Pancreas (tissue), 10 donors: ENCODE measurements at places on chromosomes 1 and 21.

GRCh38 chr21:37699024-37699775, 217.1 kb downstream of the KCNJ6 start:
- DNase-seq: no peak

GRCh38 chr1:200262326-200262965, 147.4 kb downstream of the ZNF281 start:
- no peak for DNase-seq

DNA sequence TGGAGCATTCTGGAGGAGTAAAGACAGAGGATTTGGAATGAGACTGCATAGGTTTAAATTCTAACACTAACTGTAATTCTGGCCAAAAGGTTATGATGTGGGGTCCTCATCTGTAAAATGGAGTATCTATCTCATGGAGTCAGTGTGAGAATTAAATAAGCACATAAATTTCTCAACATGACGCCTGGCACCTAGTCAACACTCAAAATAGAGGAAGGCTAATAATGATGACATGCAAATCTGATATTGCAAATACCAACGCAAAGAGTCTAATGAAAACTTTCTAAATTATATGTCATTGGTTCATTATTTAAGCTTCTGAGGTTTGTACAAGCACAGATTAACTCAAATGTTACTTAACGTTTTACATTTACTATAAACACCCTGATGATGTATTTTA, 29.6 kb downstream of the APP start:
- no peak for DNase-seq

- no peak for DNase-seq
Observed at GRCh38 chr1:233695901-233696300, 82.0 kb downstream of the KCNK1 start.

DNA sequence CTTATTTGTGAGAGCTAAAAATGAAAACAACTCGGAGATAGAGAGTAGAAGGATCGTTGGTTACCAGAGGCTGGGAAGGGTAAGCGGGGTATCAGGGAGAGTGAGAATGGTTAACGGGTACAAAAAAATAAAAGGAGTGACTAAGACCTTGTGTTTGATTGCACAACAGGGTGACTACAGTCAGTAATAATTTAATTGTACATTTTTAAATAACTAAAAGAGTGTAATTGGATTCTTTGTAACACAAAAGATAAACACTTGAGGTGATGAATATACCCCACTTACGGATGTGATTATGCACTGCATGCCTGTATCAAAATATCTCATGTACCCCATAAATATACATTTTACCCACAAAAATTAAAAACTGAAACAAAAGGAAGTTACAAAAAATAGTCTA, 29.4 kb downstream of the FOXJ3 start:
- no peak for DNase-seq

DNA sequence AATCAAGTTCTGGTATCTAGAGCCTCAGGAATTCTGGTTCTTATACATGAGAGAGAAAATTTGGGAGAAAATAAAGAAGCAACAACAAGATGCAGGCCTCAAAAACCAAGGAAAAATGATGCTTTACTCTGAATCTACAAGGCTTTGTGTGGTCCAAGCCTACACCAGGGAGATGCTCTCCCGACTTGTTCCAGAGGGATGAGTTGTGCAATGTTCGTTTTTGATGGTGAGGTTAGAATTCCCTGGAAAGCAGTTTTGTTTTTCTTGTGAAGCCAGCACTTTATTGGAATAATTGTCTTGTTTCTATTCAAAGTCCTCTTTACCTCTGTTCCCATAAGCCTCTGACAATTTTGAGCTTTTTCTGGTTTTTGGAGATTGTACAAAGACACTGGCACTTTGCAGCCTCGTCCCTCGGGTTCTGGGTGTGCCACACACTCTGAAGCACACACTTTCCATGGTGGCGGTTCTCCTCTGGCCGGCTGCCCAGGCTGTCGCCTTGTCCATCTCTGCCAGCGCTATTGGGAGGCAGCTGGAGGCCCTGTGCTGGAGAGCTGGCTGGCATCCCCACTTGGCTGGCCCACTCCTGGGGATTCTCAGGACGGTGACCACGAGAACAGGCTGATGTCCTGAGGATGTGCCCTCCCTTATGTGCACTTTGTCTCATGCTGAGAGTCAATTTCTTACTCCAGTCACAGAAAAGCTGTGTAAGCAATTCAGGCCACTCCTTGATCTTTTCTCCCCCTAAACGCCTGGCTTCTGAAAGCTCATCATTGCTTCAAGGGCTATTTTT, 70.2 kb downstream of the EDEM3 start:
- DNase-seq: peak; percentile 58

DNA sequence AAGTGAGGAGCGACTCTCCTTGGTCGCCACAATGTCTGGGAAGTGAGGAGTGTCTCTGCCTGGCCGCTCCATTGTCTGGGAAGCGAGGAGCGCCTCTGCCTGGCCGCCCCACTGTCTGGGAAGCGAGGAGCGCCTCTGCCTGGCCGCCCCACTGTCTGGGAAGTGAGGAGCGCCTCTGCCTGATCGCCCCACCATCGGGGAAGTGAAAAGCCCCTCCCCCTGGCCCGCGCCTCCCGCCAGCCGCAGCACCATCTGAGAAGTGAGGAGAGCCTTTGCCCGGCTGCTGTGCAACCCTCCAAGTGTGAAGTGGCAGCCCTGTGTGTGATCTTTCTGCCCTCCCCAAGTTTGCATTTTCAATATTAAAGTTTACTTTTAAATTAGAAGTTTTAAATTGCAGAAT, 95.0 kb upstream of the PPP2R5A start:
- no peak for DNase-seq

GRCh38 chr21:38544661-38545060, 46.4 kb upstream of the ERG start:
- no peak for DNase-seq

DNA sequence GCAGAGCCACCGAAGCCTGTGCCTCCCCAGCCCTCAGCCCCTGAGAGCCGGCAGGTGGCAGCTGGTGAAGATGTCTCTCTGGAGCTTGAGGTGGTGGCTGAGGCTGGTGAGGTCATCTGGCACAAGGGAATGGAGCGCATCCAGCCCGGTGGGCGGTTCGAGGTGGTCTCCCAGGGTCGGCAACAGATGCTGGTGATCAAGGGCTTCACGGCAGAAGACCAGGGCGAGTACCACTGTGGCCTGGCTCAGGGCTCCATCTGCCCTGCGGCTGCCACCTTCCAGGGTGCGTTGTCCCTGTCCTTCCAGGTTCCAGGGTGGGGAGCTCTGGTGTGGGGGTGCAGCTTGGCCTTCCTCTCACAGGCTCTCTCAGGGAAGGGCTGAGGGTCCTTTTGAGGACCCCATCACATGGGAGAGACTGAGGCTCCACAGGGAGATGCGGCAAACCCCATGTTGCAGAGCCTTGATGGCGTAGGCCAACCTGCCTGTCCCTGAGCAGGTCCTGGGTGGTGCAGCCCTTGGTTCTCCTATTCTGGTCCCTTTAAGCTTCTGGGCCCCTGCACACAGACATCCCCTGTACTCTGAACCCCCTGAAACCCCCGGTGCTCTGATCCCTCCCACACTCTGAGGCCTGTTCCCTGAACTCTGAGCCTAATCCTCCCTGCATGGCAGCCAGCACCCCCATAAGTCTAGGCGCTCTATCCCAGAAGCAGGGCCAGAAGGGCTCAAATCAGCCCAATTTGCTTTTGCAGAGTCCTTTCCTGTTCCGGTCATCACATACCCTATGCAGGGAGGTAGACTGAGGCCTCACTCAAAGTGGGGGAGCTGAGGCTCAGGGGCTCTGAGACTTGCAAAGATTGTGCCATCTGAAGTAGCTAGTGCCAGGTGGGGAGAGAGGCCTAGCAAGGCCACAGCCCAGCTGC, 88.5 kb downstream of the TRIM11 start:
- DNase-seq: peak; percentile 12

DNA sequence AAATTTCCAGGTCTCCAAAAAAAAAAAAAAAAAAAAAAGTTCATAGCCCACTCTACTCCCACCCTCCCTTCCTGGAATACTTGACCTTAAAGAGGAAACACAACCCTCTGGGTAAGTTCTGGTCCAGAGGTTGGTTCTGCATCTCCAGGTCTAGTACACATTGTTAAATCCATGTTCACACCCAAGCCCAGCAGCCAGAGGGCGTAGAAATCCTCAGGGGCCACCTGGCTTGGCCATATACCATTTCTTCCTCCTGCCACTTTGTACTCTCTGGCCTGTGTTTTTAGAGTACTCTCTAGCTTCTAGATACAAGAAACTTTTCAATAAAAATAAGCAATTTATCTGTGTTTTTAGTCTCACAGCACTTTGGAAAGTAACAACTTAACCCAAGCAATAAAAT, 89.3 kb downstream of the PHTF1 start:
- no peak for DNase-seq

DNA sequence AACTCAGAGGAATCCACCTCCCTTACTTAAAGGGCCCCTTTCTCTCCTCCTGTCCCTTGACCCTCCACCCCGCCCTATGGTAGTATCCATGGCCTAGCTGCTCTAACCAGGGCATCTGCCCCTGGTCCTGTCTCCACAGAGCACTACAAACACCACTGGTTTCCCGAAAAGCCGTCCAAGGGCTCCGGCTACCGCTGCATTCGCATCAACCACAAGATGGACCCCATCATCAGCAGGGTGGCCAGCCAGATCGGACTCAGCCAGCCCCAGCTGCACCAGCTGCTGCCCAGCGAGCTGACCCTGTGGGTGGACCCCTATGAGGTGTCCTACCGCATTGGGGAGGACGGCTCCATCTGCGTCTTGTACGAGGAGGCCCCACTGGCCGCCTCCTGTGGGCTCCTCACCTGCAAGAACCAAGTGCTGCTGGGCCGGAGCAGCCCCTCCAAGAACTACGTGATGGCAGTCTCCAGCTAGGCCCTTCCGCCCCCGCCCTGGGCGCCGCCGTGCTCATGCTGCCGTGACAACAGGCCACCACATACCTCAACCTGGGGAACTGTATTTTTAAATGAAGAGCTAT, 1.7 kb downstream of the BTG2 start:
- DNase-seq: peak; percentile 73

DNA sequence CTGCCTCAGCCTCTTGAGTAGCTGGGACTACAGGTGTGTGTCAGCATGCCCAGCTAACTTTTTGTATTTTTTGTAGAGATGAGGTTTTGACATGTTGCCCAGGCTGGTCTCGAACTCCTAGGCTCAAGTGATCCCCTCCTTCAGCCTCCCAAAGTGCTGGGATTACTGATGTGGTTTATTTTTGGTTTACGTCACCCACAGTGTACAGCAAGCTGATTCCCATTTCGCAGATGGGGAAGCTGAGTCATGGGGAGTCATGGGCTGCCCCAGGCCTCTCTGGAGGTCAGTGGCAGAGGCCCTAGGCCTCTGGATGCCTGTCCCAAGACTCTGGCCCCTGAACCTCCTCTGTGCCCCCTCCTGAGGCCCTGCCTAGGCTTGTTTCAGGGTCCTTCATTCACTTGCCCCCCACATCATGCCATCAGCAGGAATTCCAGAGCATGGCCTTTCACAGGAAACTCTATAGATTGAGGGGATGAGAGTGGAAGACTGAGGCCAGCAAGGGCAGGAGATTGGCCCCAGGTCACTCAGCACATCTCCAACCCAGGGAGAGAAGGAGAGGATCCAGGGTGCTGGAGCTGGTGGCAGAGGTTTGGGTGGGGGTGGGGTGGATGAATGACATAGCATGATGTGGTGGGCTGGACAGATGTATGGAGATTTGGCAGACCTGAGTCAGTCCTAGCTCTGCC, 266.0 kb downstream of the PTPRU start:
- DNase-seq: no peak

GRCh38 chr1:116971965-116972673, 29.4 kb upstream of the CD101 start:
- DNase-seq: no peak

- no peak for DNase-seq
Observed at GRCh38 chr21:29406385-29406784, 107.7 kb downstream of the BACH1 start.

DNA sequence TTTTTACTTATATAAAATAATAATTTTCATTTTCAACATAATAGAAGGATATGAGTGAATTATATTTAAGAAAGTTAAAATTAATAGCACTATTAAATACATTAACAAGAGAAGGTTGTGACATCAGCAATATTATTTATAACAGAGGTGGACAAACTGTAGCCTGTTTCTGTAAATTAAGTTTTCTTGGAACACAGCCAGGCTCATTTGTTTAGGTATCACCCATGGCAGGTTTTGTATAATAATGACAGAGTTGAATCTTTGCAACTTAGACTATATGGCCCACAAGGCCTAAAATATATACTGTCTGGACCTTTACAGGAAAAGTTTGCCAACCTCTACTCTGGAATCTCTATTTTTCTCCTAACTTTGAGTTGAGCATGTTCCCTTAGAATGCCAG, 42.8 kb upstream of the CACYBP start:
- no peak for DNase-seq

GRCh38 chr1:220950576-220950975, 71.3 kb downstream of the HLX start:
- DNase-seq: no peak

DNA sequence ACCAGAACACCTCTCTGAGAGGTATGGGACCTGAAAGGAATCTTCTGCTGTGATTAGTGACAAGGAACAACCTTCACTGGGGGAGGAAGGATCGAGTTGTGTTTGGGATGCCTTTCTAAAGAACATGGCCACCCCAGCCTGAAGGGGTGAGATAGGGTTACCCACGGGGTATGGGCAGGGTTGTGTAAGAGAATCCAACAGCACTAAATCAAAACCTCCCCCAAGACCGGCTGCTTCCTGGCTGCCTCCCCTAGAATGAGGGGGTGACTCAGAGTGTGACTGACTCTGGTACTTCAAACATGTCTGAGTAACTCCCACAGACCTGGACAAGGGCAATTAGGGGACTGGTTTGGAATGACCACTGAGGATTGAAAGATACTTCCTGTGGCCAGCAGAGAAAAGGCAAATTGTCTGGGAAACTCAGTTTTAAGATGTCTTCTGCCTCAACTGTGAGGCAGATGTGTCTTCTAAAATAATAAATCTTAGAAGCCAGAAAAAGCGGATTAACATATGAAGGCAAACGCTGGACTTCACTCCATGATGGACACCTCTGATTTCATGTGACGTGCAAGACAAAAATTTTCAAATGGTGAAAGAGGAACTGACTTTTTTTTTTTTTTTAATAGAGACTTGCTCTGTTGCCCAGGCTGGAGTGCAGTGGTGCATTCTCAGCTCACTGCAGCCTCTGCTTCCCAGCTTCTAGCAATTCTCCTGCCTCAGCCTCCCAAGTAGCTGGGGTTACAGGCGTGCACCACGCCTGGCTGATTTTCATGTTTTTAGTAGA, 6.7 kb upstream of the PTPN14 start:
- DNase-seq: no peak

GRCh38 chr1:197688233-197688632, 87.0 kb downstream of the DENND1B start:
- DNase-seq: no peak
